ENCODE measurements at places on chromosomes 4 and X. TPM values are rescaled to one million over a fixed set of nuclear protein-coding genes. Genes with fewer than 3 reads are reported as not detected.

DNA sequence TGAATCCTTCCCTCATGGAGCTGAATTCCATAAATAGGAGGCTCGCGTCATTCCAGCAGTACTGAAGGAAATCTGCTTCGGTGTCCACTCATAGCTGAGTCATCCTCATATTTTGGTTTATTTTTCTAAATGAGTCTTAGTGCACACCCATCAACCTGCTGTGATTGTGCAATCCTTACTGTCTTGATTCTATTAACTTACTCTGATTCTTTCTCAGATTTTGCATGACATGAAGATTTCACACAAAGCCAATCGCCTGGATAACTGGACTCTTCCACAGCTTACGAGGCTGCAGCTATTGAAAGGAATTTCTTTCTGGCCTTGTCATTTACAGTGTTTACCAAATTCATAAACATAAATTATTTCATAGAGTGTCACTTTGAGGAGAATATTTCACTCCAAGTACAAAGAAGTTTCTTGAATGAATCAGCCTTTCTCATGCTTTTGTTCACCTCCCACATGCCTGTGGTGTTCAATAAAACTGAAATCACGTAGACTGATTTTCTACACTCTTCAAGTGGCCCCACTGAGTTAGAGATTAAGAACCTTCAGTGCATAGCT lies 207.6 kb upstream of the SLITRK2 start:
- no peaks in the 10 kb centered on the region for H3K36me3 ChIP-seq
- H3K27ac ChIP-seq: no peak overlapping the region
- H3K4me1 ChIP-seq: no peaks in the 10 kb centered on the region
- no peak overlapping the region for H3K4me3 ChIP-seq

- no peaks in the 10 kb centered on the region for H3K36me3 ChIP-seq
- H3K4me1 ChIP-seq: peaks cover 11% of the 10 kb centered on the region
- H3K4me3 ChIP-seq: no peak overlapping the region
- no peak overlapping the region for H3K27ac ChIP-seq
- H3K27me3 ChIP-seq: no peaks in the 10 kb centered on the region
Measured at GRCh38 chrX:68826113-68826980, 2.5 kb upstream of the EFNB1 start.

DNA sequence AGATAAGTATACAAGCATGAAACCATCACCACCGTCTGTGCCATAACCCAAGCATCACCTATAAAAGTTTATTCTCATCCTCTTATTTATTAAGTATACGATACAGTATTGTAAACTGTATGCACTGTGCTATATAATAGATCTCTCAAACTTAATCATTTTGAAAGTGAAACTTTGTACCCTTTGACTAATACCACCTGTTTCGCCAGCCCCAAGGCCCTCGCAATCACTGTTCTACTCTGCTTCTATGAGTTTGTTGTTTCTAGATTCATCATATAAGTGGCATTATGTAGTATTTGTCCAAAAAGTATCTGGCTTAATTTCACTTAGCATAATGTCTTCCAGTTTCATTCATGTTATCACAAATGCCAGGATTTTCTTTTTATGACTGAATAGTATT lies 72.1 kb upstream of the DOCK11 start:
- no peak overlapping the region for H3K27ac ChIP-seq
- H3K27me3 ChIP-seq: no peaks in the 10 kb centered on the region
- H3K4me3 ChIP-seq: no peak overlapping the region
- DNase-seq: no peak
- no peaks in the 10 kb centered on the region for H3K4me1 ChIP-seq

The IBSP gene
- not detected for total RNA-seq

The PCDH7 gene
- 6.6 TPM for total RNA-seq

- no peaks in the 10 kb centered on the region for H3K36me3 ChIP-seq
- no peak overlapping the region for H3K4me3 ChIP-seq
- DNase-seq: no peak
- H3K4me1 ChIP-seq: peaks cover 6% of the 10 kb centered on the region
- no peaks in the 10 kb centered on the region for H3K27me3 ChIP-seq
Measured at GRCh38 chr4:26807330-26807729, 53.3 kb upstream of the STIM2 start.

- no peak overlapping the region for H3K4me3 ChIP-seq
- H3K27ac ChIP-seq: no peak overlapping the region
- no peaks in the 10 kb centered on the region for H3K36me3 ChIP-seq
- no peak for DNase-seq
- no peaks in the 10 kb centered on the region for H3K4me1 ChIP-seq
Measured at GRCh38 chrX:121128925-121129877, 81.8 kb downstream of the GLUD2 start.

DNA sequence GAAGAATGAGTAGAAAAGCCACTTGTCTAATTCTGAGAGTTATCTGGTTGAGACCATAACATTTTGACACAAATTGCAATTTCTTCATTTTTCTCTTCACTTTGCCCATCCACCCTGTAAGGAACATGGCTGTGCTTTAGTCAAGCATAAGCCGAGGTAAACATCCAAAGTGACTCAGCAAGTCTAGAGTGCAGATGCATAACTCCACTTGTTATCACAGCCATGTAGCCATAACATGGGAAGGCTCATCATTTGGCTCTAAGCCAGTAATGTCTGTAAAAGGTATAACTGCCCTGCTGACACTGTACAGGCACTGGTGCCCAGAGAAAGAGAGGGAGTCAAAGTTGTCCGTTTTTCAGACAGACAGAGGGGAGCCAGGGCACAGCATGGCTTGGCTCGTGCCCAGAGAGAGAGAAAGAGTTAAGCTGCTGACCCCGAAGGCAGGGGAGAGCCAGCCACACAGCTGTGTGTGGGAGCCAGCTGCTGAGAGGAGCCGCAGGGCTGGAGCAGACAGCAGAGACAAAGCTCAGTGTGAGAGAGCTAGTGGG lies 76.9 kb upstream of the EXOC1L start:
- no peak overlapping the region for H3K4me3 ChIP-seq
- H3K27ac ChIP-seq: no peak overlapping the region

The NSG1 gene
- total RNA-seq: 19.6 TPM

DNA sequence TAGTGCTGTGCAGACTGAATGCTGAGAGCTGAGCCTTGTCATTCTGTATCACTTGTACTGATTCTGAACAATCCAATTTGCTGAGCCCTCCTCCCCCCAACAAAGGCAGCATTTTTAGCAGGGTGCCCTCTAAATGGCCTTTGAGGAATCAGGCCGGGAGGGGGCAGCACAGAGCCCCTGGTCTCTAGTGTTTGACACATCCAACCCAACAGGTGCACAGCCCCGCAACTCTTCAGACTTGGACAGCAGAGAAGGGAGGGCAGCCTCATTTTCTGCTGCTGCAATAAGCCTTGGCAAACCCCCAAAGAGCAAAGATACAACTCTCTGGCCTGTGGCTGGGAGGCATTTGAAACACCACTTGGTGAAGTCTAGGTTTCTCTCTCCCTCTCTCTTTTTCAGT lies 3.4 kb downstream of the ATP1B4 start:
- no peaks in the 10 kb centered on the region for H3K36me3 ChIP-seq
- no peaks in the 10 kb centered on the region for H3K27me3 ChIP-seq
- no peak for DNase-seq
- H3K4me1 ChIP-seq: no peaks in the 10 kb centered on the region
- peak overlapping the region; percentile 61 for H3K27ac ChIP-seq
- H3K4me3 ChIP-seq: no peak overlapping the region

GRCh38 chrX:87063642-87064041 lies 454.0 kb upstream of the KLHL4 start:
- no peak overlapping the region for H3K27ac ChIP-seq
- no peaks in the 10 kb centered on the region for H3K36me3 ChIP-seq
- H3K4me3 ChIP-seq: no peak overlapping the region
- no peak for DNase-seq

The XPNPEP2 gene
- 2.0 TPM for total RNA-seq

The SMIM10 gene
- total RNA-seq: 6.8 TPM

GRCh38 chrX:44904542-44905115 lies 31.6 kb downstream of the KDM6A start:
- H3K4me1 ChIP-seq: no peaks in the 10 kb centered on the region
- H3K4me3 ChIP-seq: no peak overlapping the region

DNA sequence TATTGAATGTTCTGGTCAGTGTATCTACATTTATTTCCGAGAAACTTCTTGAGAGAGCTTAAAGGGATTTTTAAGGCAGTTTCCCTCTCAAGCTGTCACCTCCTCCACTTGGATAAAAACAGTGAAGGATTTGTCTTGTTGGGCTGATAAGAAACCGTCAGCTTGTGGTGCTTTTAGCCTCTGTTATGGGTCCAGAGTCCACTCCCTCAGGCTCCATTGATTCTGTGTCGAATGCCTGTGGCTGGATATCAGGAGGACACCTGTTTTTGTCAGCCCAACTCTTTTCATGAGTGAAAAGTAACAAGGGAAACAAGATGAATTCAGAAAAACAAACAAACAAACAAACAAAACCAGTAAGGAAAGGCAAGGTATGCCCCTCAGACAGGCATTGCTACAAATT lies 12.4 kb downstream of the CLCN4 start:
- no peaks in the 10 kb centered on the region for H3K27me3 ChIP-seq
- no peaks in the 10 kb centered on the region for H3K36me3 ChIP-seq
- no peak overlapping the region for H3K27ac ChIP-seq
- H3K4me1 ChIP-seq: peaks cover 27% of the 10 kb centered on the region

The CHST7 gene
- total RNA-seq: 50.5 TPM

GRCh38 chr4:44671636-44672035 lies 6.6 kb upstream of the GUF1 start:
- no peak for DNase-seq
- no peaks in the 10 kb centered on the region for H3K36me3 ChIP-seq
- no peak overlapping the region for H3K27ac ChIP-seq
- H3K4me3 ChIP-seq: no peak overlapping the region
- no peaks in the 10 kb centered on the region for H3K4me1 ChIP-seq

DNA sequence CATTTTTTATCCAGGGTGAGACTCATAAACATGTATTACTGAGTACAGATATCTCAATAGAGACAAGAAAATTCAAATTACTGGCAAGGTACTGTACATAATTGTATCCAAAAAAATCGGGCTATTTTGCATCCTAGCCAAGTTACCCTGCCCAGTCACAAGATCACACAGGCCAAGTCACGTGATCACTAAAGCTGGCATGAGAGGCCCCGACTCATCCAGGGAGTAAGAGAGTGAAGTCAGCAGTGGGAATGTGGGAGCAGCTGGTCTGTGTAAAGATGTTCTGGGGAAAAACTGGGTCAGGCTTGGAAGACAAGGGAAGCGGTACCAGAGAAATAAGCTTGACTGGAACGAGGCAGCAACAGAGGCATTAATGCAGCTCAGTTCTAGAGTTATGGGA lies 119.3 kb upstream of the STS start:
- no peak for DNase-seq
- H3K4me3 ChIP-seq: no peak overlapping the region
- no peaks in the 10 kb centered on the region for H3K4me1 ChIP-seq
- H3K27ac ChIP-seq: no peak overlapping the region
- H3K36me3 ChIP-seq: no peaks in the 10 kb centered on the region
- H3K27me3 ChIP-seq: no peaks in the 10 kb centered on the region
